ENCODE measurements at places on chromosomes 1 and 21. TPM values are rescaled to one million over a fixed set of nuclear protein-coding genes. Genes with fewer than 3 reads are reported as not detected.

DNA sequence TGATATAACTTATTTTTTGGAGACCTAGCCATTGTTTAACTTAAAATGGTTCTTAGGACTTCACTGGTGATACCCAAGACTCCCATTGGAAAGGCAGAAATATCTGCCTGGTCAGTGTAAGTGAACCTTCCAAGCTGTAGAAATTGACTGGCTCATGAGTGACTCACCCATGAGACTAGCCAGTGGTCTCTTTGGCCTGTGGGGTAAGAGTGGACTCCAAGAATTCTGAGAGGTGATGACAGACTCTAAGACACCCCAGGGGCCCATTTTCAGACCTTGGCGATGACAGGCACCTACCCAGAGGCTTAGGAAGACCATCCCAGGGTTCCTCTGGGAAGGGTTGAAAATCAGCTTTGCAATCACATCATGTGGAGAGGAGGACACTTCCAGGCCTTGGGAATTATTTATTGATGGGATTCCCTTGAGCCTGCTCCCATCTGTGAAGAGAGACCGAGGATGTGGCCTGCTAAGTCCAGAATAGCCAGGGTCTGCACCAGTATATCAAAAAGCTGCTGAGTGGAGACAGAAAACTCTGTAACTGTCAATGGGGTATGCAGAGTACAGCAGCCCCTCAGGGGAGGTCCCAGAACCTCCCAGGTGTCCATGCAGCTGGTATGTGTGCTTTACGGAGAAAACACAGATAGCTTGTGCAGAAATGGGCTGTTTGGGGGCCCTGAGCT is 78.9 kb downstream of the KAZN start:
- no peak for DNase-seq

- DNase-seq: no peak
Measured at GRCh38 chr1:20472860-20473711, 12.9 kb downstream of the CAMK2N1 start.

DNA sequence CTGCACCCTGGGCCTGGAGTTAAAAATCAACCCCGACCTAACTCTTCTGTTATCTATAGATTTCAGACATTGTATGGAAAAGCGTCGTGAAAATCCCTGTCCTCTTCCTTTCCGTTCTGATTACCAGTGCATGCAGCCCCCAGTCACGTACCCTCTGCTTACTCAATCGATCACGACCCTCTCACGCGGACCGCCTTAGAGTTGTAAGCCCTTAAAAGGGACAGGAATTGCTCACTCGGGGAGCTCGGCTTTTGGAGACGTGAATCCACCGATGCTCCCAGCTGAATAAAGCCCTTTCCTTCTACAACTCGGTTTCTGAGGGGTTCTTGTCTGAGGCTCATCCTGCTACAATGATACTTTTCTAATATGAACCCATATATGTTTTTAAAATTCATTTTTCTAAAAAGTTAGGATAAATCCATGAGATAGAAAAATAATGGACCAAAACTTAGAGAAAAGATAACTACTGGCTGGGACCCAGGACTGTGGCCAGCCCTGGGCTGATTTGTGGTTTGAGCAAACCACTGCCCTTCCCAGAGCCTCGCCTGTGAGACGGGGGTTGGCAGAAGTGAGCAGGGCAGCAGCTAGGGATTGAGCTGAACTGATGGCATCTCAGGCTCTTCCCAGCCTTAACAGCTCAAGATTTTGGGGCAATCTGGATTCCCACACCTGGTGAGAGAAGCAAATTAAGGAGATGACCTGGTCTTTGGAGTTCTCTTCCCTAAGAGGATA is 5.0 kb downstream of the UQCRHL start:
- no peak for DNase-seq

- no peak for DNase-seq
Measured at GRCh38 chr21:20013851-20014250, 984.4 kb upstream of the NCAM2 start.

DNA sequence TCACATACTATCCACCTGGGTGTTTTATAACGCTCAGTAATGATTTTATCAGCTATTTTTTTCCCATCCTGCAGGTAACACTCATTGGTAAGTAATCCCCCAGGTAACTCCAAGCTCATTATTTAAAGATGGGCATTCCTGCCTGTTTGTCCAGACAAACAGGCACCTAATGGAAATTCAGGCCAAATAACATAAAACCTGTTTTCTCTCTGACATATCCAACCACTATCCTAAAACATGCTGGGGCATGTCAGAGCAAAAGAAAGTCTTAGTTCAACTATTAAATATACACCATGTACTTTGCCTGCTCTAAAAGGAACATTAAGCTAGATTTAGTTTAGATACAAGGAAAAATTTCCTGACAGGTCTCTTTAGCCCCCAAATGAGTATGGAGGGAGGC is 987.7 kb downstream of the TTLL7 start:
- DNase-seq: no peak

- DNase-seq: no peak
Measured at GRCh38 chr1:12099610-12100009, 36.5 kb downstream of the TNFRSF8 start.

DNA sequence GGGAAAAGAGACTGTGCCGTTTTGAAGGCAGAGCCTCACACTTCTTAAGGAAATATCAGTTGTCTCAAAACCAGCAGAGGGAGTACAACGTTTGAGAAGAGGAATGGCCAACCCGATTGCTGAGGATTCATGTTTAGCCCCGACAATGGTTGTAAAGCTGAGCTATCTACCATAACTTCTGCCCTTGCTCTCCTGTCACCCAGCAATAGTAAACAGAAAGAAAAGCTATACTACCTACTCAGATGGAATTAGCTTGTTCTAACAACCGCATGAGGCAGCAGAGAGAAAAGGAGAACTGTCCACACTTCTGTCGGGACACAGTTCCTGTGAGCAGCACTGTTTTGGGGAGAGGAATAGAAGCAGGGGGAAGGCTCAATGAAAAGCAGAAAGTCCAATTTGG is 91.2 kb downstream of the SLC45A1 start:
- peak; percentile 75 for DNase-seq

DNA sequence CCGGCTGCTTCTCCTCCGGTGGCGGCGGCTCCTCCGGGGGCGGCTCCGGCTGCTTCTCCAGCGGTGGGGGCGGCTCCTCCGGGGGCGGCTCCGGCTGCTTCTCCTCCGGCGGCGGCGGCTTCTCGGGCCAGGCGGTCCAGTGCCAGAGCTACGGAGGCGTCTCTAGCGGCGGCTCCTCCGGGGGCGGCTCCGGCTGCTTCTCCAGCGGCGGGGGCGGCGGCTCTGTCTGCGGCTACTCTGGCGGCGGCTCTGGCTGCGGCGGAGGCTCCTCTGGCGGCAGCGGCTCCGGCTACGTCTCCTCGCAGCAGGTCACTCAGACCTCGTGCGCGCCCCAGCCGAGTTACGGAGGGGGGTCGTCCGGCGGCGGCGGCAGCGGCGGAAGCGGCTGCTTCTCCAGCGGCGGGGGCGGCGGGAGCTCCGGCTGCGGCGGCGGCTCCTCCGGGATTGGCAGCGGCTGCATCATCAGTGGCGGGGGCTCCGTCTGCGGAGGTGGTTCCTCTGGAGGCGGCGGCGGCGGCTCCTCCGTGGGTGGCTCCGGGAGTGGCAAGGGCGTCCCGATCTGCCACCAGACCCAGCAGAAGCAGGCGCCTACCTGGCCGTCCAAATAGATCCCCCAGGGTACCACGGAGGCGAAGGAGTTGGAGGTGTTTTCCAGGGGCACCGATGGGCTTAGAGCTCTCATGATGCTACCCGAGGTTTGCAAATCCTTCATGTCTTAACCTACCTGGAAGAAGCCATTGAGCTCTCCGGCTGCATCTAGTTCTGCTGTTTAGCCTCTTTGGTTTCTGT is 2.0 kb downstream of the LORICRIN start:
- DNase-seq: no peak

GRCh38 chr1:82318921-82319320 is 518.2 kb downstream of the ADGRL2 start:
- no peak for DNase-seq

- DNase-seq: no peak
Measured at GRCh38 chr1:172236958-172237357, 183.5 kb upstream of the C1orf105 start.

Gene EPHA2
- 45.6 TPM for total RNA-seq

Gene CRP
- not detected for total RNA-seq

Gene VANGL2
- 3.0 TPM for total RNA-seq
